ENCODE measurements at places on chromosomes 5 and 9. TPM values are rescaled to one million over a fixed set of nuclear protein-coding genes. Genes with fewer than 3 reads are reported as not detected.

- no peak for DNase-seq
Observed at GRCh38 chr5:112635276-112635675, 102.4 kb upstream of the APC start.

MCC gene
- total RNA-seq: 2.5 TPM

- DNase-seq: no peak
Observed at GRCh38 chr5:174715804-174716203, 8.6 kb upstream of the MSX2 start.

DNA sequence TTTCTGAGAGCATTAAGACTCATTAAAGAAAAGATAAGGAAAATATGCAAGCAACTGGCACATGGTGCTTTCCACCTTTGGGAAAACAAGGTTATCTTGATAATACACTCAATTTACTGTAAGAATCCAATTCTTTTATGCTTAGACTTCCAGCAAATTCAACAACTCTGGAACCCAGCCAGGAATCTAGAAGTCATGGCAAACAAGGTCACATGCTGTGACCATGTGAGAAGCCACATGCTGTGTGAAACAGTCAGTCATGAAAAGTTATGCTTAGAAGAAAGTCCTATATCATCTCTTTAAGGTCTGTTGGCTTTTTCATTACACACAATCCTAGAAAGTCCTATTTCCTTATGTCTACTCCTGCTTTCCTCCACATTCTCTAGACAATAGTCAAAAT is 581.8 kb upstream of the C9orf72 start:
- no peak for DNase-seq

GRCh38 chr9:98488571-98489312 is 220.0 kb downstream of the GABBR2 start:
- peak; percentile 94 for DNase-seq

DNA sequence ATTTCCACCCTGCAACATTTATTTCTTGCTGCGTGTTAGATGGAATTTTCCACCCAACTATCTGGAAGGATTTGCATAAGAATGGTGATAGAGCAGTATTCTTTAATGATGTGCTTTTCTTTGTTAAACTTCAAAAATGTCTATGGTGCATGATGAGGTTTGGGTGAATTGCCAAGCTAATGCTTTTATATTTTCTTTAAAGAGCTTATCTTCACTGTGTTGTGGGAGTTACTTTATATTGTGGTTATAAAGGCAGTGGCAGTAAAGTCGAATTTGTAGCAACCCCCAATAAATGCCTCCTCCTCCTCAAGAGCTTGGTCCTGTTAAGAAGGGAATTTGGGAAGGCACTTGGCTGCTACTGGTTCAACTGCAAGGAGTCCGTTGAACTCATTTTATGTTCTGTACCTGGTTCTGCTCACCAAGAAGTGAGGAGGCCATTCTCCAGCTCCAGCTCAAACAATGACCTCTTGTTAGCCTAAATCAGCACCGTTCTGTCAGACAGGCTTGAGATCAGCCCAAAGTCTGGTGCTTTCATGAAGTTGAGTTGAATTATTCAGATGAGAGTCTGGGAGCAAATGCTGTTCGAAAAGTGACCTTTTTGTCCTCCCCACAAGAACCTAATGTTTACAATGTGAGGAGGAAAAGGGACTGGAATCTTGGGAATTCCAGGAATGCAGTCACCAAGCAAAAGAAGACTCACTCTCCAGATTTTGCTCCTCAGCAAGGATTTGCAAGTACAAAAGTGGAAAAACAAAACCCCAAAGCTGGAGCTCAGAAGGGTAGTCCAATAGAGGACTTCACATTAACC is 217.0 kb downstream of the TMEM38B start:
- DNase-seq: peak; percentile 72

DNA sequence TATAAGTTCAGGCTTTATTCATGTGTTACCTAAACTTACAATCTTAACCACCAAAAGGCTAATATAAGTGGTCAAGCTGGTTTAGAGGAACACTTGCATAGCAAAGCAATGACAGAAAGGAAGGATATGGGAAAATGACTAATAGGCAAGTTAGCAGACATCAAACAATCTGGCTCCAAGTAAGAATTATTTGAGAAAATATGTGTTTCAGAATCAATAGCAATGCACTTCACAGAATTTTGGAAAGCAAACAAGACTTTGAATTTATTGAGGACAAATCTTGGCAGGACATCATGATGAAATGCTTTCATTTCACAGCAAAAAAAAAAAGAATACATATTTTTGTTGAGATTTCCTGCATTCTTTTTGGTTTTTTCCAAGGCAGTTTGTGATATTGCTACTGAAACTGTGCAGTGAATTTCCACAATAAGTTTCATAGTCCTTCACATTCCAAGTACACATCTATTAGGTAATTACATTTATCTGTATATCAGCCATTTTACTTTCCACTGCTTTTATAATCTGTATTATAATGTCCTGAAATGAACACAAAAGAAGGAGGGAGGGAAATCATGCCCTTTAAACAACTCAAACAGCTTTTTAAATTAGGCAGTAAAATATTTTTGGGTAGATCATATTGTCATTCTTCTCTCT is 417.9 kb downstream of the NR2F1-AS1 start:
- DNase-seq: no peak

SPATA9 gene
- 0.55 TPM for total RNA-seq

GRCh38 chr9:137820161-137820855 is 57.3 kb upstream of the CACNA1B start:
- no peak for DNase-seq

DNA sequence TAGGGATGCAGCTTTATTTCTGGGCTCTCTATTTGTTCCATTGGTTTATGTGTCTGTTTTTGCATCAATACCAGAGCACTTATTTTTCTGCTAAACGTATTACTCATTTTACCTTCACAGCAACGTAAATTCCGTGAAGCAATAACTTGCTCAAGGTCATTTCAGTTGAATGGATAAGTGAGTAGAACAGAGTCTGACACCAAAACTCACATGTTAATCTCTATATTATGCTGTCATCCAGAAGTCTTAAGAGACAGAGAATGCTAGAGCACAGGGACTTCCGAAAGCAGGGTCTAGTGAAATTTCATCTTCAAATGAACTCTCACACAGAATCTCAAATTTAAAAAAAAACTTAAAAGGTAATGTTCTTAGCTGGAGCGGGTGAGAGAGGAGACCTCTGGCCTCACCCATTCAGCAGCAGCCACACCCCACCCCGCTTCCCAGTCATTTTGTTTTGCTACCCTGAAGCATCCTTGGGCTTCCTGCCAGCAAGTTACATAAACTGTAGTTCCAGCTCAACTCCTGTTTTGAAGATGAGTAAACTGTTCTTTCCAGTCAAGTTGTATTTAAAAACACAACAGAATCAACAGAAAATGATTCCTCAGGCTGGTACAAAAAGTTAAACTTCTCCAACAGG is 69.3 kb downstream of the TRIM36 start:
- DNase-seq: no peak

BRD3OS gene
- 26.2 TPM for total RNA-seq

TRPM3 gene
- 0.26 TPM for total RNA-seq

PCDHGA1 gene
- total RNA-seq: not detected

DNA sequence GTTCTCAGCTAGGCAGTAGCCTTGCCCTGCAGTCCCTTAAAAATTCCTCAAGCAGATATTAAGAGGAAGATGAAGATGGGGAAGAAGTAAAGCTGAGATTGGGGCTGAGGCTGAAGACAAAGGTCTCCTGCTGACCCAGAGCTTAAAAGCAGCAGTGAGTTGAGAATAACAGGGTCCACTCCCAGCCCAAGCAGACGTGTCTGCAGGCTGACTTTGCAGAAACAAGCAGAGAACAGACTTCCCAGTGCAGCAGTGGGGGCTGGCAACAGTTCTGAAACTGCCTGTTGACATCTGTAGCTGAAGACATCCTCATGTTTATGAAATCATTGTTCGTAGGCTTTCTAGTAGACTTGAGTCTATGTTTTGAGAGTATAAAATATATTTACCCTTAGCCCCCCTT is 1.1 kb downstream of the CTXN3 start:
- DNase-seq: no peak

DNA sequence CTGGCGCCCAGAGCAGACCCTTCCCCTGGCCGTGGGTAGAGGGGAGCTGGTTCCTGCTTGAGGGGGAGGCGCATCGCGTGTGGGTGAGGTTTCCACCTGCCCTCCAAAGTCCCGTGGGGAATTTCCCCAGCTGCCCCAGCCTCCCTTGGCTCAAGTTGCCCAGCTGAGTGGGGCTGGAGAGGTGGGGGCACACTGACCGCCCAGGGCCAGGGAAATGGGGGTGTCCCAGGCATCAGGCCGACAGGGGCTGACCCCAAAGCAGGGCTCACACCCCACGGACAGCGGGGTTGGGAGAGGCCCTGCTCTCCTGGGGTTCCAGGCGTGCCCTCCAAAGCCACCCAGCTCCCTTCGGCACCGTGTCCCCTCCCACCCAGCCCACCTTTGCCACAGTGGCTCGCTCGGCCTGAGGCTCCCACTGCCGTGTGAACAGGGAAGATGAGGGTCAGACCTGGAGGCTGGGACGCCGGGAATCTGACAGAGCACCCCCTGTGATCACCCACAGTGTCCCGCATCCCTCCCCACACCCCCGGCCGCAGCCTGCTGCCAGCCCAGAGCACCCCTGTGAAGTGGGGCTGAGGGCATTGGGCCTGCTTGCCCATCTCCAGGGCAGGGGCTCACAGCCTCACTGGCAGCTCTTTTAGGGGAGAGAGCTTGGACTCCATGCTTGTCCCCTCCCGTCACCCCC is 933 bp upstream of the EGFL7 start:
- DNase-seq: no peak

DNA sequence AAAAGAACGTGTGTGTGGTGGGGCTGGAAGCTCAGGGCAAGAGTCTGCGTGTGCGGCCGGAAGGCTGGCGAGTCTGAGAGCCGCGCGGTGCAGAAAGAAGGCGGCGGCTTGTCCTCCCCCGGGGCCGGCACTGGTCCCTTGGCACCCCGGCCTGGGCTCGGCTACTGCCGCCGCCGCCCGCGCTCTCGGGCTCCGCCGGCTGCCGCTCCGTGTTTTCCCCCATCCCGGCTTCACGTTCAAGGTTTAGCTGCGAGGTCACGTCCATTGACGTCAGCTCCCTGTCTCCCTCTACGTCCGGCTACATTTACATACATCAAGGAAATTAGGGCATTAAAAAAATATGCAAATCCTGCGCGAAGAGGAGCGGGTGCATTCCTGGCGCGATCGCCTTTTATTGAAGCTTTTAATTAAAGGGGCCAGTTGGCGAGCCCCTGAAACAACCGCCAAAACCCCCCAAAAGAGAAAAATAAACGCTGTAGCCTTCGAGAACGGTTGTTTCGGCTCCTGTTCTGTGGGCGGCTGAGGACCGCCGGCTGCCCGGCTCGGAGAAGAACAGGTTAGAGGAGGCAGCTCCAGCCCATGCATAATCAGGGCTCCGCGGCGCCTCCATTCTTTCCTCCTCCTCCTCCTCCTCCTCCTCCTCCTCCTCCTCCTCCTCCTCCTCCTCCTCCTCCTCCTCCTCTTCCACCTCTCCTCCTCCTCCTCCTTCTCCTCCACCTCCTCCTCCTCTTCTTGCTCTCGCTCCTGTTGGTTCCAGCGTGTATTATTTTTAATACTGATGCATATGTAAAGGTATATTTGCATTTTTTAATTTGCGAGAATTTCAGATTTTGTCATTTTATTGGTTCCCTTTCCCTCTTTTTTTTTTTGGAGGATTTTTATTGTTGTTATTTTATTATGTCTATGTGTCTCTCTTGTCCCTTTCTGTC is 207.0 kb downstream of the MEF2C start:
- peak; percentile 77 for DNase-seq

NOXA1 gene
- 22.8 TPM for total RNA-seq

DNA sequence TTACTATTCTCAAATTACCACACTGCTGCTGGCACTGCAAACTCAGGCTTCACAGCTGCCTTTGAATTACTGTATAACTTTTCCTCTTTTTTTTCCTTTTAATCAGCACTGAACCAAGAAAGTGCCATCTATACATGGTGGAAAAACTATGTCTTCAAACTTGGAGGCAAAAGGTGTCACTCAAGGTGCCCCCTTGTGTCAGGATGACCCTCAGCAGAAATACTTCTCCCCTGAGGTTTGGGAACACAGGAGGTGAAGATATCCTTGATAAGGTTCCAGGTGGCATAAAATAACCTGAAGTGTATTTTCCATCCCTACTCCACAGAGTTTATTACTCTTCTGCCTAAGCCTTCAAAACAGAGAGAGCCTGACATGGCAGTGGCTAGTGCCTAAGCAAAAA is 14.5 kb downstream of the FRMD3 start:
- no peak for DNase-seq

- DNase-seq: no peak
Observed at GRCh38 chr5:143198332-143198731, 205.2 kb downstream of the NR3C1 start.

FAXDC2 gene
- total RNA-seq: 0.73 TPM

GRCh38 chr5:140429724-140430123 is 28.1 kb downstream of the ANKHD1 start:
- no peak for DNase-seq

- no peak for DNase-seq
Observed at GRCh38 chr5:141001844-141002604, 35.7 kb downstream of the PCDHAC2 start.

DDX4 gene
- not detected for total RNA-seq

DNA sequence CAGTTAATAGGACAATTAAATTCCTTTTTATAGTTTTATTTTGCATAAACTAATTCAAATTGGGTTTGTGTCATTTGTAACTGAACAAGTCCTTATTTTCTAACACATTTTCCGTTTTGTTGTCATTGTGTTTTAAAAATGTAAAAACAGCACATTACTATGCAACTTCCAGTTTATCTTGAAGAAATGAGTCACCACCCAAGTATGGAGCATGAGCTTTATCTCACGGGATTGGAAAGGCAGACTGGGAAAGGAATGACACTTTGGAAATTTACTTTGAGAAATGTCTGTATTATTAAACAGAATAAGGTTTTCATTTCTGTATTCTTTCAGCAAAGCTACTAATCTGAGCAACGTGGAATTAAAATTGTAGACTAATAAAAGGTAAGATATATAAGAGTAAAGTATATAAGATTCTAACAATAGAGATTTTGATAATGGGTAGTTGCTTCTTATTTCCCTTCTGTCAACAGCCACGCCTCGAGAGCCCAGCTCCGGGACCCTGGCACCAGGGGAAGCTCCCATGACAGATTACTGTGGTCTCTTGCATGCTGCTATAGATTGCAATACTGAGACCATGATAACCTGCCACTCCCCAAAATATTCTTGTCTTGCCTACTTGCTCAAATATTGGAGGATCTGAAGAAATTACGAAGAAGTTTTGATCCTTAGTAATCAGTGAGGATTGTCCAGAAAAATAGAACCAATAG is 433.1 kb downstream of the CHSY3 start:
- no peak for DNase-seq

OTP gene
- not detected for total RNA-seq

DNA sequence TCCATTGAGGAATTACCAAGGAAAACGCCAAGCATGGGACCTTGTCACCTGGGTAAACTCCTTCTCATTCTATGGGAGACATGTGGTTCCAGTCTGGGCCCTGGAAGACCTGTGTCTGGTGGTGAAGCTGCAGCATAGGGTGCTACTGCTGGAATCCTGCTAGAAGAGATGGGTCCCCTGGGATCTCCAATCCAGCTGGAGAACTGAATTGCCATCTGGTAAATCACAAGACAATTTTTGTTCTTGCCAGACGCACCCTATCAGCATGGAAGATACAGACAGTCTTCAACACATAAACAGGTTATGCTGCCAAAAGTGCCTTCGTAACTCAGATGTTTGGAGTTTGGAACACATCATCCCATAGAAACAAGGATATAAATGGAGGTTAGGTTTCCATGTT is 424.0 kb upstream of the BRINP1 start:
- no peak for DNase-seq

- no peak for DNase-seq
Observed at GRCh38 chr9:25939126-25939525, 260.9 kb upstream of the TUSC1 start.
